ENCODE measurements at places on chromosomes 6 and 20. TPM values are rescaled to one million over a fixed set of nuclear protein-coding genes. Genes with fewer than 3 reads are reported as not detected.

- no peak overlapping the region for H3K4me3 ChIP-seq
- H3K36me3 ChIP-seq, result no peaks in the 10 kb centered on the region
- no peak for DNase-seq
- H3K4me1 ChIP-seq, result no peaks in the 10 kb centered on the region
Observed at GRCh38 chr20:57309544-57310115, 20.0 kb upstream of the SPO11 start.

DNA sequence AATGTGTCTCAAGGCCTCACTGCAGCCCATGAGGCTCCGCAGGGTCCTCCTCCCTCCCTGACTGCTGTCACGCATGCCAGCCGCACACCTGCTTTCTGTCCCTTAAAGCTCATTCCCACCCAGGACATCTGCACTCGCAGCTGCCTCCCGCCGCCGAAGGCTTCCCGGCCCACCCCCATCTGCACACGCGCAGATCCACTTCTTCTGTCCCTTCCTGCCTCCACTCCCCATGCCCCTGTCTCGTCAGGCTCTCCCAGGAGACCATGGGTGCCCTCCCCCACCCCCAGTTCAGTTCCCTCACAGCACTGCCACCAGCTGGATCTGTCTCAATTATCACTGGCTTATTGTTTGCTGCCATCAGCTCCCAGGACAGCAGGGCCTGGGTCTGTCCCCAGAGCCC, 63.0 kb downstream of the RIPOR3 start:
- no peak for DNase-seq
- no peak overlapping the region for H3K4me3 ChIP-seq
- no peaks in the 10 kb centered on the region for H3K4me1 ChIP-seq
- no peaks in the 10 kb centered on the region for H3K27me3 ChIP-seq
- no peaks in the 10 kb centered on the region for H3K36me3 ChIP-seq

DNA sequence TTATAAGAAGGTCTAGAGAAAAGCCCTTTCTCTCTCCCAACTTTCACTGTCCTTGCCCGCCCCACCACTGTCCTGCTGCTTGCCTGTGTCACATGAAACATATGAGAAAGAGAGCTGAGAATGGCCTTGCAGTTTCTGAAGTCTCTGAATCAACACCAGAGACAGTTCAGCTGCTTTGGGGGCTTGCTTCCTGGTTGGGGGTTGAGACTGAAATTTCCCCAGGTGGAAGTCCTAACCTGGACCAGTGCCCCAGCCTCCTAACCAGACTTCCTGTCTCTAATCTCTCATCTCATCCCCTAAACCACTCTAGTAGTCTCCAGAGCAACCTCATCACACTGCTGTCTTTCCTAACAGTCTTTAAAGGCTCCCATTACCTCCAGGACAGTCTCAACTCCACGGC, 10.7 kb downstream of the TRAM2 start:
- no peak for DNase-seq
- peaks cover 4% of the 10 kb centered on the region for H3K36me3 ChIP-seq
- no peak overlapping the region for H3K4me3 ChIP-seq
- no peaks in the 10 kb centered on the region for H3K27me3 ChIP-seq
- peaks cover 18% of the 10 kb centered on the region for H3K4me1 ChIP-seq

Gene GPX5
- total RNA-seq, result not detected

Gene ARMH2
- 1.8 TPM for total RNA-seq

Data from activated CD4-positive, alpha-beta T cell treated with anti-CD3 and anti-CD28 coated beads, Interleukin-2, amount 10 ng/mL, durations not matched to agents 7 days and 5 days (primary cell).